ENCODE measurements at places on chromosomes 11 and 22. TPM values are rescaled to one million over a fixed set of nuclear protein-coding genes. Genes with fewer than 3 reads are reported as not detected.

Gene SMPD1
- polyA plus RNA-seq = 45.5 TPM

Gene B3GAT3
- polyA plus RNA-seq = 12.6 TPM

- no peak for DNase-seq
Observed at GRCh38 chr22:31895411-31896123, 48.8 kb upstream of the YWHAH start.

DNA sequence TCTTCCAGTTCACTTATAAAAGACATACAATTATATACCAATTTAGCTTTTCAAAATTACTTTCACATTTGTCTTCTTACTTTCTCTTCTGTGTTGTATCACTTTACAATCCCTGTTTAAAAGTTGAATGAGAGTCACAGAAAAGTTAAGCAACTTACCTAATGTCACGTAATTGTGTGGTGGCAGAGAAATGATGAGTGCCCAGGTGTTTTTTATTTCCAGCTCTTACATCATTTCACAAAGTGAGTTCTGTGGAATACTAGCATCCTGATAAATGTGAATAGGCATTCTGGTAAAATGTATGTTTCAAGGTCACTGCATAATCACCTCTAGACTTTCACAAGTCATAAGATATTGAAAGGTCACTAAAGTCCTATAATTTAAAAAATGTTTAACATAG, 133.0 kb upstream of the FIBIN start:
- no peak for DNase-seq

DNA sequence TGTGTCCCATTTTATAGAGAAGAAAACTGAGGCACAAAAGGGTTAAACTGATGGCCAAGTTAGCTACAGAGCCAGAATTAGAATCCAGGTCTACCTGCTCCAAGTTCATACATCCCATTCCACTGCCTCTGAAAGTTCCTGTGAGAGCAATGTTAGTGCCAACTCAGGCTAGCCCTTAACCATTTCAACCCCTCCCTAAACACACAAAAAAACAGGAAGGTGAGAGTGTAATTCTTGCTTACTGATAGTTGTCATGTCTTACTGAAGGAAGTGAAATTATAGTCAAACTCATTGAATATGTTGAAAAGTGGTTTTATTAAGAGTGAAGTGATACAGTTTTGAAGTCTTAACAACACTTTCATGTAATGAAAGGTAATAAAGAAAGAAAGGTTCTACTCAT, 2.9 kb upstream of the E2F8 start:
- no peak for DNase-seq

DNA sequence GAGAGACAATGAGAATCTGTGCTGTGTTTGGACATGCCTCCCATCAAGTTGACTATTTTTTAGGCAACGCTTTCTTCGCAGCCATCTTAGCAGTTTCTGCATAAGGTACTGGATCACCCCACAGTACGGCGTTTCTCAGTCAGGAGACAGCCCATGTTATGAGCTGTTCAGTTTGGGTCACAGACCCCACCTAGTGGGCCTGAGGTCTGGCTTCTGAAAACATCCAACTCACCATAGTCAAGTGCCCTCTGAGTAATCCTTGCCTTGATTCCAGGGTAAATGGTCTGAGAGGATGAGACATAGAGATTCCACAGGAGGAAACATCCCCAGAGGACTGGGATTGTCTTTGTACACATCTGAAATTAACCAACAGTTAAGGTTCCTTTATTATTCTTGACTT, 7.2 kb downstream of the BPIFC start:
- no peak for DNase-seq

DNA sequence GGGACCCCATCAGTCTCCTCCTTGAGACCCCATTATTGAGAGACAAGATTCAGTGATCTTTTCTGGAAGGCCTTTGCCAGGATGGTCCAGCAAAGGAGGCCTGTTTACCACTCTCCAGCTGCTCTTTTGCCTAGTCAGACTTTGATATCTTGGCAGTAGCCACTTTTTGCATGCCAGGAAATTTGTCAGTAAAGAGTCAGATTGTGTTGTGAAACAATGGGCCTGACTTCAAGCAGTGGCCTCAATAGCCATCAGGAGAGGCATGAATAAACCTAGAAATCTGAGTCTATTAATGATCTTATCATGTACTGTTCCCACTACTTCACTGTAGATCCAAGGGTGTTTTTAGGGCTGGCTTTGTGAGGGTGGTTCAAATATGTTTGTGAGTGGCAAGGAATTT, 479.4 kb downstream of the JRKL start:
- no peak for DNase-seq

- DNase-seq = no peak
Observed at GRCh38 chr22:44206696-44207095, 26.0 kb downstream of the PARVG start.

DNA sequence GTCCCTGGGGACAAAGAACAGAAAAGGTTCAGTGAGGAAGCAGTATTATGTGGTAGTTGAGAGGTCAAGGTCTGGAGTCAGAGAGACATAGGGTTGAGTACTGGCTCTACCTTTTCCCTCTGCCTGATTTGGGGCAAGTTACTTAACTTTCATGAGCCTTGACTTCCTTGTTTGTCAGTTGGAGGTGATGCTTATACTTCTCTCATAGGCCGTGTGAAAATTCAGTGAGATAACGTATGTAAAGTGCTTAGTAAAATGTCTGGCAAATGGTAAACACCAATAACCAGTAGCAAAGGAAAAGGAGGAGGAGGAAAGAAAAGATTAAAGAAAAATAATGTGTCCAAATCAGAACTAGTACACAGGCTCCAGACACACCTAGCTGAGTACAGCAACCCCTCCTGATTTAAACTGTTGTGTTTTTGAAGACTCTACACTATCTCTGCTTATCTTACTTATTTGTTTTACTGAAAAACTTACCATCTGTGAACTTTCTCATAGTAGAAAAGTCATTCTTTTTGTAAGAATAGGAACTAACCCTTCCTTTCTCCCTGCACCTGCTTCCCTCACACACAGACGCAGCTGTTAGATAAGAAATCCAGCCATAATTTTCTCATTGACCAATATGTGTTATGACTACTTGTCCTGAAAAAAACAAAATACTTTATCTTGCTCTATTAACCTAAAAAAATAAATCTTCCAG, 126.9 kb downstream of the CD44 start:
- DNase-seq = no peak

DNA sequence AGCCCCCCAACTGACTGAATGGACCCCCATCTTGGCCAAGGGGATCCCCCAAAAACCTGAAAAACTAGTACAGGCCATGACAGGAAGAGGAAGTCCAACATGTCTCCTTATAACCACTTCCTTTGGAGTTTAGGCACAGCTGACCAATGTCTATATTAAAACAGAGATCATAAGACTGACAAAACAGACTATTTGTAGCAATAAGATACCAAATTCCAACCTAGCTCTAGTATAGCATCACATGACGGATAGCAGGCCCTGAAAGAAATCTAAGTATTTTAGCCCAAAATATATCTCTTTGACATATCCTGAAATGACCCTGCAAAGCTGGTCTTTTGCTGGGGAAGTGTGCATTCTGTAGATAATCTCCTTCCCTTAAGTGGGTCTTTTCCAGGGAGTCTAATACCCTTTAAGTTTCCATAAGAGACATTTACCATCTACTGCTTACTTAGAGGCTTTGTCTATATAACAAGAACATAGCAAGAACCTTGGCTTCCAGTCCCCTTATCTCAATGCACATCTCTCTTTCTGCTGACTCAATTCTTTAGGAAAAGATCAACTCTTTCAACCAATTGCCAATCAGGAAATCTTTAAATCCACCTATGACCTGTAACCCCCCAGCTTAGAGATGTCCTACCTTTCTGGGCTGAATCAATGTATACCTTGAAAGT, 34.9 kb upstream of the ACER3 start:
- no peak for DNase-seq
